ENCODE measurements at places on chromosomes 4 and X.

GRCh38 chr4:107468812-107469211, 251.2 kb downstream of the PAPSS1 start:
- no peak for DNase-seq

GRCh38 chrX:27860337-27860736, 52.5 kb downstream of the MAGEB10 start:
- DNase-seq, result no peak

DNA sequence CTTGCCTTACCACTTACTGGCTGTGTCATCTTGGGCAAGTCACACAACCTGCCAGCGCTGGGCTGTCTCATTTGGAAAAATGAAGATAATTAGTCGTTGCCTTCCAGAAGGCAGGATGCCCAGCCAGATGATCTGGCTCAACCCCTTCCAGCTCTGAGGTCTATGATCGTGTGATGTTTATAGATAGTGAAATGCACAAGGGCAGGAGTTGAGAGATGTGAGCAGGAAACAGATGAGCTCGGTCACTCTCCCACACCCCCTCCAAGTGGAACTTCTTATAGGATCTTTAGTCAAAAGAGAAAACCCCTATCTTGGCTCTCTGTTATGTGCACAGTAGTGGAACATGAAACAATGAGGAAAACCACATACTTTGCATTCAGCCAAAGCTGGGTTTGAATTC, 336.8 kb upstream of the PPARGC1A start:
- no peak for DNase-seq

- no peak for DNase-seq
These were observed 2.9 kb downstream of the NOCT start for GRCh38 chr4:139018501-139018900.

DNA sequence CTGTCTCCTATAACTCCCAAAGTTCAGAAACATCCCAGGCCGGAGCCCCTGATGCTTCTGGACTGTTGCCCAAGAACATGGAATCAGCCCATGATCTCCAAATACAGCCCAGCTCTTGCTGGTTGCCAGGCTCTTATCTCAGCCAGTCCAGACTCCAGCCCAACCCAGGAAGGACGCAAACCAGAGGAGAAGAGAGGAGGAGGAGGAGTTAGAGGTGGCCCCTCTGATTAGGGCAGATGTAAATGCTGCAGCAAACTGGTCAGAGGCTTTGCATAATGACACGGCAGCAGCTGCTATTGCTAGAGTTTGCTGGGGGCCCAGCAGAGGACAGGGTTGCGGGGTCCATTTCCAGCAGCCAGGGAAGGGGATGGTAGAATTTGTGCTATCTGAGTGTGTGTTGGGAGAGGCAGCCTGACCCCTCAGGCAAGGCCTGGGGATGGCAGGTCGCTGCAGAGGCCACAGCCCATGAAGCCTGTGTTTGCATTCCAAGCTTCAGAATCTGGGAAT, 4.2 kb upstream of the OTUD5 start:
- no peak for DNase-seq

DNA sequence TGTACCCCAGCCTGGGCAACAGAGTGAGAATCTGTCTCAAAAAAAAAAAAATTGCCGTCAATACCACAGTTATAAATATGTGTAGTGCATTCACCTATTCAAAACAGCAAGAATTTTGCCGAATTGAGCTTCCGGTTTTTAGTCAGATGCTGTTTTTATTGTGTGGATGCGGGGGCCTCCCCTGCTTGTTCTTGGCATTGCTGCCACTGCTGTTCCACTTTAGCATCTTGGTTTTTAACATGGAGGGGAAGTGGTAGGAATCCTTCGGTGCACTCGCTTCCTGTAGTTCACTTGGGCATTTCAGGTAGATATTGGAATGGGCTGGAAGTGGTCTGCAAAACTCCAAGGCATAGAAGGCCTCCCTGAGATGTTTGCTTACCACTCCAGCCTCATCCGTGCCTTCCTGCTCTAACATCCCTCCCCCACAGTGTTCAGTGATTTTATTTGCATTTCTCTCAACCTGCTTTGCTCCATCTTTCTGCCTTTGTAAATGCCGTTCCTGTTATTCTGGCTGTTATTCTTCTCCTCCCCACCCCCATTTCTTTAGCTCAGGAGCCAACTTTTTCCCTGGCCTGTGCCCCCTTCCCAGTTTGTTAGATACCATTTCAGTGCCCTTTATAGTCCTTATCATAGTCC, 25.5 kb downstream of the MOB1B start:
- DNase-seq, result no peak

- no peak for DNase-seq
These were observed 61.2 kb upstream of the HOPX start for GRCh38 chr4:56742080-56742871.

DNA sequence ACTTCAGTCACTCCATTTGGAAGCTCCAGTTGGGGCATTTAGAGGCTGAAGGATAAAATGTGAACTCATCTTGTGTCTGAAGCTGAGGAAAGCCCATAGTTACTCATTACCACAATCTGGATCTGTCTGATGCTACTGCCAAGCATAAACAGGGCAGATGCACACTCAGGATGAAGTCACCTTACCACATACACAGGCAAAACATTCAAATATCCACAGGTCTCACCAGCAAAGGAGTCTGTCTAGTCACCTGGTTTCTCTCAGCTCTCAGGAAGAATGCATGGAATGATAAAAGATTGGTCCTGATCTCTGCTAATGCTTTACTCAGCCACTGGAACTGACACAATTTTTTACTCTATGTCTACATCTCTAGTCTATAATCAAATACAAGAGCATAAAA, 13.0 kb upstream of the ODAPH start:
- no peak for DNase-seq

GRCh38 chrX:84144281-84144680, 43.7 kb downstream of the RPS6KA6 start:
- no peak for DNase-seq

DNA sequence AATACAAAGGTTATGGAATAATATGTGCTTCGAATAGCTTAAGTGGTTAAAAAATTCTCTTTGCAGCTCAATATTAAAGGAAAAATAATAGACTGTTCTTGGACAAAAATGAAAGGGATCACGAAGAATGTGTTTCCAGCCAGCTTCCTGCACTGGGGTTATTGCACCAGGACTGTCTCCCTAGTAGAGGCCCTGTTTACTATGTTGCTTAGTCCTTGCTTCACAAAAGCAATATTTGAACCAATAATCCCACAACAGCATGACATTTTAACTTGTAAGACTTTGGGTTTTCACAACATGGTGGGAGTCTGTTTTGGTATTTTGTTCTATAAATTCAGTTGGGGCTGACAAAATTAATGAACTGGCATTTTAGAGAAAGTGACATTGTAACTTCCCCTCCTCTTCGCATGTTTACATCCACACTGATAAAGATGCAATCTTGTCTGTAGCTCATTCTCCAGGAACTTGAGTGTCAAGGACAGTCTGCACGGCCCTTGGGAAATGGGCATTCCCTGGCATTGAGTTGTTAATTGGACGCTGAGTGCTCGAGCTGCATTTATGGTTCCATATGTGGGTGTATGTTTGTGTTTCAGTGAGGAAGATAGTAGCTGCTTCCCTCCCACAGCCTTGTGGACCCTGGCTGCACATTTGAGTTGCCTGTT, 39.0 kb downstream of the SHROOM2 start:
- no peak for DNase-seq

DNA sequence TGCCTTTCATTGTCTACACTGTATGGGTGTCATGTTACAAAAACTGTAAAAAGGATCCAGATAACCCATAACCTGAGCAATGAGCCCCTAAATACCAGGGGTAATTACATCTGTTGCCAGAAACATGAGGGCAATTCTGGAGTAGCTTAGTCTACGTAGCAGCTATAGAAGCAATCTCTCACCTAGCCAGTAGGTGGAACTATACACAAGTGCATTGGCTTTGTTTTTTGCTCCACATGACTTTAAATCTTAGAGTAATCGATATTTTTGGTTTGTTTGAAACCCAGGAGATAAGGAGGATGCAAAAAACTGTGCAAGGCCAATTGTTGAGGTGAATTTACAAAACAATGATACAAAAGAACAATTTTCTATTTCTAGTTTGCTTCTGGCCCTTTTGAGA, 57.5 kb downstream of the GPR82 start:
- DNase-seq, result no peak

- DNase-seq, result no peak
These were observed 29.5 kb upstream of the MTNR1A start for GRCh38 chr4:186584912-186585311.

DNA sequence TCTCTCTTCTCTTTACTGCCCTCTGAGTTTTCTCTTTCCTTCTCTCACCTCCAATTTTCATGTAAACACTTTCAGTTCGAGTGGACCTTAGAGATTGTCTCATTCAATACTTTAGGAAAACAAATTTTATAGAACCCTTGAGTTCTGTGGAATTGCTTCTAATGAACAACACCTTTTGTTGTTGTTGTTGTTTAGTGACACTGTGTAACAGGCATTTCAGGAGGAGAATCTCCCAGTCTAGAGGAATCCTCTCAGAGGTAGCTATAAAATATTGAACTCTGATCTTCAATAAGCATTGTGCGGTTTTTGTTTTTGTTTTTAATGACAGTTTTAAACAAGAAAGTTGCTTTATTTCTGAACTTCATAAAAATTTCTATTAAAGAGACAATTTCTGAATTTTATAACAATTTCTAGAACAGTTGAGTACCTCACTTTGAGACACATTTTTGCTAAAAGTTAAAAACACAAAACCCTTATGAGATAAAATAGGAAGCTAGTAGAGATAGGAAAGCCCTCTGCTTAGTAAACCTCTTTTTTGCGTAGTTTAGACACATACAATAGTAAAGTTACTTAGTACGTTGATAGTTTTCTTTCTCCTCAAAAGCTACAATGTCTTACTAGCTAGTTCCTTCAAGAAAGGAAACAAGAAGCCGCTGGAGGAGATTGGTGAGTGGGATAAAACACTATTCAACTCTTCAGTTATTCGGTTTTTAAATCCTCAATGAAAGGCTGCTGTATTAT, 38.8 kb downstream of the CLCN3 start:
- no peak for DNase-seq

DNA sequence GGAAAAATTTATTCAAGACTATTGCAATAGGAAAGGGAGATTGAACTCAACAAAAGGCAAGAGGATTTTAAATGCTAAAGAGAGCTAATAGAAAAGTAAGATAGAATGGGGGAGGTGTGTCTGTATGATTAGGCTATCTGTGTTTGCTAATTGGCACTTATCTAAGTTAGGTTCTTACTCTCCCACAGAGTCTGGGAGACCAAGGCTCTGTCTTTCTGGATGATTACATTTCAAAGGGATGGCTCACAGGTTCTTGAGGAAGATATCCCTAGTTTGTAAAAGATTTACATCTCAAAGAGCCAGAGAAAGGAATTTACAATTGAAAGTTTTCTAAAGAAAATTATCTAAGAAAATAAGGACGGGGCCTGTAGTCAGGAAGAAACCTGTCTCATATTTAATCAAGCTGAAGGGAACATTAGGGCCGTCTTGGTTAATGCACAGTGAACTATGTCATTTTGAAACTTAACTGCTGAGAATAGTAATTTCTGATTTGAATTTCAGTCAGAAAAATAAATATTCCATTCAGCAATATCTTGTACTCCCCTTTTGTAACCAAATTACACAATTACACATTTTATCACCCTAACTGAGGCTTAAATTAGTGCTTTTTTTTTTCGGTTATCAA, 75.8 kb downstream of the MAGEB10 start:
- DNase-seq, result no peak

DNA sequence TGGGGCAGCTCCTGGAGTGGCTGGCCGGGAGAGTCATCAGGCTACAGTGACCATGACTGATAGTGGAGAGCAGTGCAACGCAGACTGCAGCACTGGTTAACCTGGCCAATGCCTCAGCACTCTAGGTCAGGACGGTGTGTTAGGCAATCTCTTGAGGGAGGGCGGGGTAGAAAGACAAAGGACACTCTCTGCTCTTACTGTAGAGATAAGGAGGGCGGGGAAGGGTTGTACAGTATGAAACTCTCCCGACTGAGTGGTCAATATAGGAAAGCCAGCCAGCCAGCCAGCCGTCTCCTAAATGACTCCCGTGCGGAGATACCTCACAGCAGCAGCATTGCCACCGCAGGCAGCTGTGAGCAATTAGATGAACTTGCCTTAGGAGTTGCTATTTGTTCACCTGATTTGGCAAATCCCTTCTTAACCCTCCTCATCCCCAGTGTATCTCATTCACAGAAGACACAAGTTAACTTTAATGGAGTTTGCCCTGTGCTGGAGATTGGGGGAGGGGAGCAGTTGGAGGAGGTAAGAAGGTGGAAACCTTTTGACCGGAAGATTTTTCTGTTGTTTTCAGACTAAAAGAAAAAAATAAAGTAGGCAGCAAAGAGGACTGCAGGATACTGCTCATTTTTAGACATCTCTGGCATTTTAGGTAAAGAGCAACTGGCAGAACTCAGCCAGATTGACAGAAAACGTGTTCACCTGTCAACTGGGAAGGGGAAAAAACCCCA, 330.5 kb downstream of the HNRNPD start:
- DNase-seq, result no peak

- no peak for DNase-seq
These were observed 79.7 kb upstream of the PRSS48 start for GRCh38 chr4:151197247-151197646.

DNA sequence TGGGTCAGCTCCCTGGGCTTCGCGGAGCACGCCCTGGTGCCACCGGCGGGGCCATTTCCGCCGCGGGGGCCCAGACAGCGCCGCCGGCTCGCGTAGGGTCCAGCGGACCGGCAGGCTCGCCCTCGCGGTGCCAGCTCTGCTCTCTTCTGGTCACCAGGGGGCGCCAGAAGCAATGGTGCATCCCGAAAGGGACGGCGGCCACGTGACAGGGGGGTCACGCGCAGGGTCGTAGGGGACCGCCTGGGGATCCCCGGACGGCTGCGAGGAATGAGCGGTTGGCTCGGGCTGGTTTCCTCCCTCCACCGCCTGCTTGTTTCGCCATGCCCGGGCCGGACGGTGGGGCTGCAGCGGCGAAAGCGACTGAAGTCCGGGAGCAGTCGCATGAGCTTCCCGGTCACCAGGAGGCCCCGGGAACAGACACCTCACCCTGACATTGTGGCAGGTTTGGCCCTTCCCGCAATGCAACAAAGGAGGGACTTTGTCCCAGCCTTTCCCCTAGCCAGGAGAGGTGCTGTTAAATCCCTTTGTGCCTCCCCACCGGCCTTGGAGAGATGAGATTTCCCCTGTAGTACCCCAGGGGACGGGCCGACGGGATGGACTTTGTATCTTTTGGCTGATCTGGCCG, 15.8 kb downstream of the ZCCHC12 start:
- DNase-seq, result peak; percentile 25

- DNase-seq, result no peak
These were observed 57.5 kb downstream of the MAML3 start for GRCh38 chr4:140096483-140096861.

DNA sequence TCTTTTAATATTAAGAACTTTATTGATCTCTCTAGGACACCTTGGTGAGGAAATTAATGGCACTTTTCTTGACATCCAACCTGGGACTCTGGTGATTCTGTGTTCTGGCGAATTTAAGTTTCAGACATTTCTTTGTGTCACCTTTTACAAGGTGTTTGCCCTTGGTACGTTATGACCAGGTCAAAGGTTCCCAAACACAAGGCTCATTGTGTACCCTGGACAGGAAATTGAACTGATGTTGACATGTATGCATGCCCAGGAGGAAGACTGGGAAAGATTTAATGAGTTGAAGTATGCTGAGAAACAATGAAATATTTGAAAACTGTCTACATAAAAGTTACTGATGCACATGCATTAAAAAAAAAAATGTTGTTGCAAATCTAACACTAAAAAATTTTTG, 22.1 kb downstream of the NIPAL1 start:
- DNase-seq, result no peak
